Activated gamma-delta T cell treated with Interleukin-2 at 50 U/mL for 16 hours (primary cell): ENCODE measurements at places on chromosomes 2 and 18.

GRCh38 chr2:174247474-174248186, 702 bp downstream of the OLA1 start:
- DNase-seq = no peak

DNA sequence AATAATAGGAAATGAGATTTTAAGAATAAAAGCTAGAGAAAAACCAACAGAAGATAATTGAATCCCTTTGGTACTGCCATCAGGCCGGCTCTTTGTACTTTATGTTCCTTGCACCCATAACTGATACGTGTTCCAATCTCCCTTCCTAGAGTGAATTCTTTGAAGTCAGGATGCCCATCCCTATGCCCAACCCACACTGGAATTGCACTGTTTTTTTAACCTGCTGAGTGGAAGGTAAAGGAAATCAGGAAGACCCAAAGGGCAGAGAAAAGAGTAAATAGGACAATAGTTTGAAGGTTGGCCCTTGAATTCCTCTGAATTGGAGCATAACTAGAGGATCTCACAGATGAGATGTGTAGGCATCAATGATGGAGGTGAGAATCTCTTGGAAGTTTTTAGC, 4.4 kb upstream of the ATG16L1 start:
- DNase-seq = no peak

DNA sequence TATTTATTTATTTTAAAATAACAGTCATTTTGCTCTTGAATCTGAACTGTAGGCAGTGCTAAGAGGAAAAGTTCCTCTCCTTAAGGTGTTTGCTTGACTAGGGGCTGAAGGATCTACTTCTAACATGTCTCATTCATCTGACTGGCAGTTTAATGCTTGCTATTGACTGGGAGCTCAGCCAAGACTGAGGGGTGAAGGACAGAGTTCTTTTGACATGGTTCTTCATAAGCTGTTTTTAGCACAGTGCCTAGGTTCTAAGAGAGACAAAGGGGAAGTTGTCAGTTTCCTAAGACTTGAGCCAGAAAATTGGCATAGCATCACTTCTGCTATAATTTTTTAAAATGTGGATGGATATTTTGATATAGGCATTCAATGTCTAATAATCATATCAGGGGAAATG, 73.0 kb downstream of the COMMD1 start:
- no peak for DNase-seq

DNA sequence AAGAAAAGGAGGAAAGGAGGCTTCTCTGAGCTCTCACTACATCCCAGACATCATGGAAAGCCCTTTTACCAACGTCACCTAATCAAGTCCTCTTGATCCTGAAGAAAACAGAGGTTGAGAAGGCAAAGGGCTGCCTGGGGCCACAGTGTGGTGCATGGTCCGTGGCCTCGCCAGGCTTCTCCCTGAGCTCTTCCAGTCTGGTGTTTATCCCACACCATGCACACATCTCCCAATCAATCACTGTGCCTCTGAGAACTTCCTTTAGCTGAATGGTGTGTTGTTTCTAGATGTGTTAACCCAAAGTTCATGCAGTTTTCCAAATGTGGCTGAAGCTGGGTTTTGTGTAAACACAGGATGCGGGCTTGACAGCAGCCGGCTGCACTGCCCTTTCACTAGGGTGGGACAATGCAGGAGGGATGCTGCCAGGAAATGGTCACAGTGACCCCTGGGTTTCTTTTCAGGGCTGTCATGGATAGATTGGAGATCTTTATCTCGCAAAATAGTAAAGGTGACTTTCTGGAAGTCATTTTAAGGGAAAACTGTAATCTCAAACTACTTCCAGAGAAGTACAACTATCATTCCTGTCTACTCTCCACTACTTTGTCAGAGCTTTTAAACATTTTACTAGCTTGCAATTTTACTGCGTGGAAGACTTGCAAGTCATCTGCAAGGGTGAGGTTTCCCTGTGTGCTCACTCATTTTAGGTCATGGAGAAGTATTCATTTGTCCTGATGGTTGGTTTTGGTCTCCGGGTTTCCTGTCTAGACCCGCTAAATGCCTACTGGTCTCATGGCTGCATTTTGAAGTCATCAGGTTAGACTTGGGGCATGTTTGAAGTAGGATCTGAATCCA, 54.6 kb downstream of the IL1R2 start:
- no peak for DNase-seq

DNA sequence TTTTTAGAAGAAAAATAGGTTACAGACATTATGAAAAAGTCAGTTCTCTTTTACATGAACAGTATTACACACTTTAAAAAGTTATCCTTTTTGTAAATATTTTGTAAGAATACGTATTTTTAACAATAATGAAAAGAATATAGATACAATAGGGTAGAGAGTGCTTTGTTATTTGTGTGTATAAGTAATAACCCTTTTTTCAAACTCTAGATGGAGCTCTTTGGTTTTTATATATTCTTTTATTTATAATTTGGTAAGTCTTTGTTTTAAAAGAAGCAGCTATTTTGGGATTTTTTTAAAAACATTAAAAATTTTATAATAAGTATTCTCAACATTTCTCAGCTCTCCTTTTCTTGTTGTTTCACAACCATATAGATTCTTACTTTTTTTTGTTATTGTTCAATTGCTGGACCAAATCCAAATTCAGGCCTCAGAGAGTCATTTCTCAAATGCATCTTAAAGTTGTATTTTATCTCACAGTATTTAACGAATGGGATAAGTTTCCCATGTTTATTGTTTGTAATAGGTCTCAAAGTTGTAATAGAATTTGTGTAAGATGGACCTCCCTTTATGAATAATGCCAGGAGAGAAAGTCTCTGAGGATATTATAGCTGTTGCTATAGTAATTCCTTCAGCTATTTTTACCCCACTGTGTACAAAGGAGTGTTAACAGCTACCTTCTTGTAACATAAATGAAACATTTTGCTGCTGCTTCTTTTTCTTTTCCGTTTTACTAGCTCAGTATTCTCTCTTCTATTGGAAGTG, 46.4 kb downstream of the ACYP2 start:
- no peak for DNase-seq

DNA sequence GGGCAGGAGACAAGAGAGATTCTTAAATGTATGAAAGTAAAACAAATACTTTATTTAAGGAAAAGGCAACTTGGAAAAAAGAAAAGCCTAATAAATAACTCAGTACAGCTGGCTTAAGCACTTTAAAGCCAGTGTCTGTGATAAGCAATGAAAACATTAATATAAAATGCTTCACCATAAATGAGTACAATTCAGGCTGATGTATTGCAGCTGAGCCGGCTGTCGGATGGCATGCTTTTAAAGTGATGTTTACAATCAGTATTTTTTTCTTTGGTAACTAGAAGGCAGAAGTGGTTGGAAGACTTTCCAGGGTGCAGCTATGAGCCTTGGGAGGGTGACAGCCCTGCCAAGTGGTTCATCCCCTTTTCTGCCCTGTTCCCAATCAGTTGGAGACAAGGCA, 58.7 kb upstream of the CELF4 start:
- no peak for DNase-seq

DNA sequence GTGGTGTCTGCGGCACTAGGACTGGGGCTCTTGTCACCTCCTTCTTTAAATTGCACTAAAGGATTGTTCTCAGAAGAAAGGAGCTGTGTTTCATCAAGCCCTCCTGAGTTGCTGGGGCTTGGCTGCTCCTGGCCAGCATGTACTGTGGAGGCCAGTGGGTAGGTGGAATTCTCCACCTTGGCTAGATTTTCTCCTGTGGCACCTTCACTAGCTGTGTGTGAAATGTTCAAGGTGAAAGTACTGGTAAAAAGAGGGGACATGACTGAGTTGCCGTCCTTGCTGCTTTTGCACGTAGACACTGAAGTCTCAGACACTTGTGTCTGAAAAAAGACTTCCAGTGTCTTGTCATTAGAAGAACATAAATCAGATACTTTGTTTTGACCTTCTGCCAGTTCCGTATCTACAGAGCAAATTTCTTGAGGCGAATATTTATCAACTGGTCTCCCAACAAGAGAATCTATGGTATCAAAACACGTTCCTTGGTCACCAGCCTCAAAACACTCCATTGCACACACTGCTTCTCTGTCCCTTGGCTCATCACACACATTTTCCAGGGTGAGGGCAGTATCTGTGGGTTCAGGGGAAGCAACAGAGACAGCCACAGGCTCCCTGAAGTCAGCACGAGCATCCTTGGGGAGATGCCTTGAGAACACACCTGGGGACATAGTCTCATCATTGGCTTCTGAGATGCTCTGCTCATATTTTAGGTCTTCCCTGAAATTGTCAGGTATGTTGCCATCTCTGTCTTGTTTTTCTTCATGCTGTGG, 91.4 kb downstream of the ALPK2 start:
- DNase-seq = no peak

GRCh38 chr2:105328281-105329196, 996 bp downstream of the TGFBRAP1 start:
- DNase-seq = peak; percentile 17

DNA sequence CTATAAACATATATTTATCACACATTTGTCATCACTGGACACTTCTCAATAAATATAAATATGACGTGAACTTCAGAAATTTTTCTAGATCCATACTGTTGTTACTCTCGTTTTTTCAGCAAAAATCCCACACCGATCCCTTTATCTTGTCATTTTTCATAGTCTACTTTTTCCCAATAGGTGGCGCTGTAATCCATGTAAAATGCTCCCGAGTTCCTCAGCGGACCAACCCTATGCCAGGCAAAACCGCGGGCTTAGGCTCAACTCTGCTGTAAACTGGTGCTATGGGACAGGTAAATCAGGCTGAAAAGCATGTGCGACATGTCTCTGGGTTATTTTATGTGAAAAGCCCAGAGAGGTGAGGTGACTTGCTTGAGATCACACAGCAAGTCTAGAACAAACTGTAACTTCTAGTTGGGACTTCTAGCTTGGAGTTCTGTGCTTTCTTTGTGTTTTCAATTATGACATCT, 104.0 kb downstream of the COBLL1 start:
- DNase-seq = no peak

DNA sequence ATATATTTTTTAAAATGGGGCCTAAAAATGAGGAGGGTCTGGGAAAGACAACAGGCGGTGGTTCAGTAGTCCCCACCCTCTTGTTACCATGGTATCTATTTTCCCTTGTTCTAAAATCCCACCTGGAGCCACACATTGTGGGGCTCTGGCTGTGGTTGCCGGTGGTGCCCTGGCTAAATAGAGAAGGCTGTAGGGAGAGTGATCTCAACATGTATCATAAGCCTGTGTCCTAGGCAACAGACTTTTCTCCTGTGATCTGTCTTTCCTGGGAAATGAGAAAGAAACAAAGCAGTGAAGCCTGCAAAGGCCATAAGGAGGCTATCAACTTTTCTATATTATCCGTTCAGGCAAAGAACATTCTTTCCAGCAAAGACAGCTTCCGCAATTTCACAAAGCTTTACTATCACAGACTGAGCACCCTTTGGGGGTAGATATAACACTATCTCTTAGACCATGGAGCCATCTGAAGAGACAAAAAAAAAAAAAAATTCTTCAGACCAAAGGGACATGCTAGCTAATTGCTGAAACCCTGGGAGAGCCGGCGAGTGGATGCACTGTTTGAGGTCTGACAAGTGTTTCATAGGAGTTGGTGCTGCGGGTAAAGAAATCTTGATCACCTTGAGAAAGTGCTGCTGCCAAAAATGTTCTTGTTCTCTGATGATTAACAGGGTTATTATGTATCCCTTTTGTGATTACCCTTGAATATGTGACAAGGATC, 879.2 kb upstream of the DDX18 start:
- no peak for DNase-seq

GRCh38 chr2:30601375-30601774, 154.3 kb downstream of the LCLAT1 start:
- no peak for DNase-seq

- DNase-seq = no peak
Observed at GRCh38 chr18:24248359-24248758, 109.5 kb downstream of the CABYR start.

GRCh38 chr2:237704501-237705434, 77.4 kb downstream of the LRRFIP1 start:
- no peak for DNase-seq

DNA sequence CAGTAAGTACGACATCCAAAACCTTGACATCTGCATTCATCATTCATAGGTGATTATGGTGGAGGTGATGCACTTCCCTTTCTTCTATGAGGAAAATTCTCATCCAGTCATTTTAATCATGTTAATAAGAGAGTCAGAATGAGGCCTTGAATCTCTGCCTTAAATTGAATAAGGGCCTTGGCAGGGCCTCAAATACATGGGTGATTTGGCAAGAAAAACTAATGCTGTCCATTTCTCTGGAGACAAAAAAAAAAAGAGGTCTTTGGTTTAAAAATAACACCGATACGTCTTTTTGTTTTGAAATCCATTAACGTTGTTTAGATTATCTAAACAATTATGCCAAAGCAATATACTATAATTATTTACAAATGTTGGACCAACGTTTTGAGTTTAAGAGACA, 8.1 kb downstream of the COLEC12 start:
- DNase-seq = no peak

- no peak for DNase-seq
Observed at GRCh38 chr2:238560234-238560633, 133.5 kb downstream of the ASB1 start.

DNA sequence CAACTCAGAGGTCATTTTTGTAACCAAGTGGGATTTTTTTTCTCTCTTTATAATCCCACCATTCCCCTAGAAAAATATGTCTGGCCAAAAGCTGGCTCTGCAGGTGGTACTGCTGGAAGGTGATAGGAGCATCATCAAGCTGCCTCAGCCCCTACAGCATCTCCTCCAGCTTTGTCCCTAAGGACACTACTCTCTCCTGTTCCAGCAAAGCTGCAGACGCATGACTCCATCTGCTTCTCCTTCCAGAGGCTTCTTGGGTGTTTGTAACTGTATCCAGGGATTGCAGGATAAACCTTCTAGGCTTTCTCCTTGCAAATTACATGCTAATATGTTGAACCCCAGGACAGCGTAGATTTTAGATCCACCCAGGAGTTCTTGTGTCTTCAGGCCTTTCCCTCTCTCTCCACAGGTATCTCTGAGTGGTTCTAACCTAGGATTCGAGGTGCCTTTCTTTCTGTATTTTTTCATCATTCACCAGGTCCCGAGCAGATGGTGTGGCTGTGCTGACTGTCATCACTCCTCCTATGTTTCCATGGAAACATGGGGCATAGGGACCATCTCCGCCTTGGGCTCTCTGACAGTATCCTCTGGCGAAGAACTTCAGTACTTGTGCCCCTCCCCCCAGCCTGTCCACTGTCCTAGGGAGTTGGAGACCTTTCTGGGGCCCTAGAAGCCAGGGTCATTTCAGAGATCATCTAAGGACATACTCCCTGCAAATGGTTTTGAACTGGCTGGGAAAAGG, 34.3 kb downstream of the AFF3 start:
- no peak for DNase-seq
